ENCODE measurements at places on chromosomes 6 and 20. TPM values are rescaled to one million over a fixed set of nuclear protein-coding genes. Genes with fewer than 3 reads are reported as not detected.

The ATAT1 gene
- total RNA-seq: 8.6 TPM

The VNN1 gene
- total RNA-seq: not detected

The TFAP2C gene
- not detected for total RNA-seq

The HLA-DRA gene
- 12.2 TPM for total RNA-seq

The MTCH1 gene
- total RNA-seq: 103 TPM

The RIPPLY2 gene
- total RNA-seq: not detected

The SYNDIG1 gene
- total RNA-seq: not detected

The UTRN gene
- 35.8 TPM for total RNA-seq

The DEFB132 gene
- total RNA-seq: not detected

The MRAP2 gene
- total RNA-seq: not detected

The SNPH gene
- 3.2 TPM for total RNA-seq

The HSP90AB1 gene
- total RNA-seq: 2,524 TPM

The DNAAF9 gene
- 1.1 TPM for total RNA-seq

The SYCP2 gene
- total RNA-seq: 3.2 TPM

The MACROD2 gene
- 0.12 TPM for total RNA-seq

The AIF1 gene
- total RNA-seq: 157 TPM

The GSTA2 gene
- not detected for total RNA-seq

The MUC21 gene
- not detected for total RNA-seq

The NOX3 gene
- not detected for total RNA-seq

The SLC35D3 gene
- total RNA-seq: not detected

The PHACTR3 gene
- not detected for total RNA-seq

The BMP2 gene
- total RNA-seq: not detected

The PRR3 gene
- total RNA-seq: 34.4 TPM

The ESR1 gene
- total RNA-seq: 0.45 TPM

The ISM1 gene
- 3.4 TPM for total RNA-seq

The CUTA gene
- total RNA-seq: 125 TPM

All from activated naive CD8-positive, alpha-beta T cell treated with anti-CD3 and anti-CD28 coated beads for 36 hours (primary cell).